ENCODE measurements at places on chromosomes 7 and 10. TPM values are rescaled to one million over a fixed set of nuclear protein-coding genes. Genes with fewer than 3 reads are reported as not detected.

DNA sequence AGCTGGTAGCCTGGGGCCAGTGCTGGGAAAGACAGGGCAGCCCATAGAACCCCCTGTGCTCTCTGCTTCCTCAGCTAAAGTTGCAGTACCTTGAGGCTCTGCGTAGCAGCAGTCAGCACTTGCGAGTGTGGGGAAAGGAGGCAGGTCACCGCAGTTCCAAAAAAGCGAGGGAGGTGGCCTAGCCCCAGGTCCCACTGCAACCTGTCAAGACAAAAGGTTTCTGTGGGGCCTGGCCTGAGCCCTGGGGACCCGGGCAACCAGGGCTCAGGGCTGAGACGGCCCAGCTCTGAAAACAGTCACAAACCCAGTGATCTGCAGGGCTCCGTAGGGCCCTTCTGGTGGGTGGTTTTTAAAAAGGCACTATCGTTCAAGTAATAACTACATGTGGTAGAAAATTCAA, 19.5 kb downstream of the RRP12 start:
- no peaks in the 10 kb centered on the region for H3K27me3 ChIP-seq
- DNase-seq = no peak
- no peak overlapping the region for H3K27ac ChIP-seq
- no peaks in the 10 kb centered on the region for H3K4me1 ChIP-seq
- H3K4me3 ChIP-seq = no peak overlapping the region

DNA sequence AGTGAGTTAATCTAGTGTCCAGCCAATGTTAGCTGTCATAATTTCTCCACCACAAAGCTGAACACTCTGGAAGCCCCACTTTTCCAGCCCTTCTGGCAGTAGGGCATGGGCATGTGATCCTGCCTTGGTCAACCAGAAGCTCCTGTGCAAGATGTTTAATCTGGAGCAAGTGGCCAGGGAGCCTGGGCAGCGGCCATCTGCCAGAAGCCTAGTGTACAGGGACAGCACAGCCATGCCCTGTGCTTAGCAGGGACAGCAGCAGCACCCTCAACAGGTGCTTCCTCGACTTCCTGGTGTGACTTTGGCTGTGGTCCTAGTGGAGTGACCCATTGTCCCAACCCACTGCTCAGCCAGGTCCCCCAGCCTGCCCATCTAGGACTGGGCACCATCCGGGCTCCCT, 10.3 kb downstream of the RBP3 start:
- no peaks in the 10 kb centered on the region for H3K36me3 ChIP-seq
- H3K4me3 ChIP-seq = no peak overlapping the region
- H3K4me1 ChIP-seq = no peaks in the 10 kb centered on the region

- no peak overlapping the region for H3K27ac ChIP-seq
- no peaks in the 10 kb centered on the region for H3K36me3 ChIP-seq
- peaks cover 7% of the 10 kb centered on the region for H3K27me3 ChIP-seq
- H3K4me3 ChIP-seq = no peak overlapping the region
- no peak for DNase-seq
Observed at GRCh38 chr7:136254148-136254547, 277.0 kb upstream of the MTPN start.

GRCh38 chr10:69642747-69643146, 12.7 kb downstream of the FAM241B start:
- H3K27me3 ChIP-seq = no peaks in the 10 kb centered on the region
- DNase-seq = no peak
- no peak overlapping the region for H3K4me3 ChIP-seq
- peaks cover 41% of the 10 kb centered on the region for H3K4me1 ChIP-seq

Gene WIPF3
- not detected for total RNA-seq

Gene EBLN1
- not detected for total RNA-seq

- no peaks in the 10 kb centered on the region for H3K36me3 ChIP-seq
- peak overlapping the region; percentile 31 for H3K27ac ChIP-seq
- H3K4me1 ChIP-seq = peaks cover 6% of the 10 kb centered on the region
- H3K4me3 ChIP-seq = no peak overlapping the region
- no peaks in the 10 kb centered on the region for H3K27me3 ChIP-seq
- DNase-seq = no peak
Observed at GRCh38 chr7:5613607-5614006, 167.9 kb downstream of the RNF216 start.

- H3K36me3 ChIP-seq = no peaks in the 10 kb centered on the region
- no peak for DNase-seq
- no peaks in the 10 kb centered on the region for H3K27me3 ChIP-seq
- H3K4me3 ChIP-seq = no peak overlapping the region
- H3K27ac ChIP-seq = no peak overlapping the region
- H3K4me1 ChIP-seq = no peaks in the 10 kb centered on the region
Observed at GRCh38 chr7:36736899-36737211, 12.6 kb upstream of the AOAH start.

All from osteocyte (in vitro differentiated cells).